ENCODE measurements at places on chromosomes 2 and 18. TPM values are rescaled to one million over a fixed set of nuclear protein-coding genes. Genes with fewer than 3 reads are reported as not detected.

RTP5 gene
- total RNA-seq = 0.30 TPM

DNA sequence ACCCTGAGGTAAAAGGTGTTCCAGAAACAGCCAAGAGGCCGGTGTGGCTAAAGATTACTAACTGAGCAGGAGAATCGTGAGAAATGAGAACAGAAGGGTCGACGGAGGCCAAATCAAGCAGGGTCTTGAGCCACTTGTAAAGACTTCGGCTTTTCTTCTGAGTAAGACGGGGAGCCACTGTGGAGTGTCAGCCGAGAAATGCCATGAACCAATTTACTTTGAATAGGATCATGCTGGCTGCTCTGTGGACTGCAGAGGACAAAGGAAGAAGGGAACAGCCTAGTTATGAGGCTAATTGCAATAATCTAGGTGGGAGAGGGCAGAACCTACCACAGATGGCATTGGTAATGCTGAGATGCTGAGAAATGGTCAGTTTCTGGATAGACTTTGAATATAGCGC lies 16.8 kb downstream of the VIT start:
- no peak for DNase-seq

- DNase-seq = no peak
Measured at GRCh38 chr2:186276909-186277308, 209.2 kb upstream of the ZC3H15 start.

GRCh38 chr2:119645173-119645855 lies 33.7 kb upstream of the TMEM177 start:
- no peak for DNase-seq

GRCh38 chr18:845152-845819 lies 33.2 kb upstream of the YES1 start:
- no peak for DNase-seq

DNA sequence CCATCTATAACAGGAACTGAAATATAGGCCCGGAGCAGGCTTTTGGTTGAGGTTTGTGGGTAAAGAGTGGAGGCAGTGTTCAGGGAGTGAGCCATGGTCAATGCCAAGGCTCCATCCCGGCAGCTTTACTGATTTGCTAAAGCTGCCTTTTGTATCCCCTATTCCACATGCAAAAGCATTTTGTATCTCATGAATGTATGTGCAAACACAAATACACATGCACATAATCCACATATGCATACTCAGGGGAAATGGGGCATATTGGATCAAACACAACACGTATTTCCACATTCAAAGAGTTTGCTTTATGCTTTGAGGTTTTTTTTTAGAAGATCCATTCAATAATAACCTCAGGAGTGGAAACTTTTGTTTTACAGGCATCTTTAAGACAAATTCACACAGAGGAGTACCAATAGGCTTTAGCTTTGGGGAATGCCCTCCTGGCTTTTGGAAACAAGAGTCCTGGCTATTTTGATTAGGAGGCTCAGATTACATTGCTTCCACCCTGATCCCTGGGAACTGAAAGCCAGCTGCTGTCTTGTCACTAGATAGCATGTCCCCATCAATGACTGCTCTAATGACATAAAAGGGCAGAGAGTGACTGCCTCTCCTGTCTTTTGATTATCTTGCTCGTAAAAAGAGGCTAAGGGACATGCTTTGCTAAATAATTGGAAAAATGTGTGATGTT lies 263.2 kb downstream of the EN1 start:
- DNase-seq = no peak

- no peak for DNase-seq
Measured at GRCh38 chr2:33933203-33933602, 334.1 kb upstream of the FAM98A start.

DNA sequence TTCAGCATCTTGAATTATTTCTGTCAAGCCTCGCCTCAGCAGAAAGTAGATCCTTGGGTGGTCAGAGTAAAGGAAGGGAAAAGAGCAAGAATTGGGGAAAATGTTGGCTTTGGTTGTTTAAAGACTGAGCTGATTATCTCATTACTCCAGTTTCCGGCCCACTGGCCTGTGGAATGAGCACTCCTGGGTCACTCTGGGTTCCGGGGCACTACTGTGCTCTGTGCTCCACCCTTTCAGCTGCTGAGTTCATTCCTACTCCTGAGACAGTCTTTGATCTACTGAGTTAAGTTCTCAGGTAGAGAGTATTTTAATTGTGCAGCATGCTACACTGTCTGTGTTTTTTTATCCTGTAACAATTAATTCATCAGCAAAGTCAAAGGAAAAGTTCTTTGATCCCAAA lies 427.7 kb downstream of the CDH2 start:
- no peak for DNase-seq

LAMA1 gene
- total RNA-seq = not detected

IL1F10 gene
- total RNA-seq = not detected

SAG gene
- 0.05 TPM for total RNA-seq

IMPA2 gene
- total RNA-seq = 22.2 TPM

DNA sequence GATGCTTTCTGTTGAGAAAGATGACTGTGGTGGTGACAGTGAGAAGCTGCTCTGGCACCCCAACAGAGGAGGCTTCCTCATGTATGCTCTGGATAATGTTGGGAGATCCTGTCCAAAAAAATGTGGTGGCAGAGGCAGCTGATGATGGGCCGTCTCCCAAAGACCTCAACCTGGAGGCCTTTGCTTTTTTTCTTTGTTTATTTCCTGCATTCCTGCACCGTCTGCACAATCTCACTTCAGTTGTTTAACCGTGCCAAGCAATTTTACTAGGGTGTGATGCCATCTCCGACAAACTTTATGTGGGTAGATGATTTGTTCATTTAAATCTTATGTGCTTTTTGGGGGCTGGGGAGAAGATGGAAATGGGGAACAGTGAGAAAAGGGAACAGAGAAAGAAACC lies 62.2 kb upstream of the IGFBP5 start:
- DNase-seq = no peak

DNA sequence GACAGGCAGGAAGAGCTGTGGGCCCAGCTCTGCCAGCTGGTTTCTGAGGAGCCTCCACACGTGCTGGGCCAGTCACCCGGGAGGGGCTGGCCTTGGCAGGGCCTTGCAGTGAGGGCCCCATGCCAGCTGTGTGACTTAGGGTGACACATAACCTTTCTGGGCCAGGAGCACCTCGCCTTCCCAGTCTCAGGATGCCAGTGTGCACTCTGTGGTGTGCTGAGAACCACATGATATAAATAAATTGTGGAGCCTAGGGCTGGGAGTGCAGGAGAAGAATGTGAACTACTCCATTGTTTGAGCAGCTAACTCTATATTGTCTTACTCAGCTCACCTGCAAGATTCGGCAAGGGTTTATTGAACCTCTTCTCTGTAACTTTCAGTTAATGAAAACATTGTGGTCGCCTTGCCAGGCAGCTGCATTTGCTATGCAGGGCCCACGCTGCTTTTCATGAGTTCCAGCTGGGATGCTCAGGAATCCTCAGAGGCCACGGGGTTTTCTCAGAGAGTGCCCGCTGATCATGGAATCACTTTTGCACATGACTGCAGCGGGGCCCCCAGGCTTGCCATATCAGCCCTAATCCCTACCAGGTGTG lies 222.3 kb downstream of the SH3RF3 start:
- DNase-seq = no peak

GRCh38 chr18:78165525-78165924 lies 814.1 kb upstream of the SALL3 start:
- DNase-seq = no peak

DNA sequence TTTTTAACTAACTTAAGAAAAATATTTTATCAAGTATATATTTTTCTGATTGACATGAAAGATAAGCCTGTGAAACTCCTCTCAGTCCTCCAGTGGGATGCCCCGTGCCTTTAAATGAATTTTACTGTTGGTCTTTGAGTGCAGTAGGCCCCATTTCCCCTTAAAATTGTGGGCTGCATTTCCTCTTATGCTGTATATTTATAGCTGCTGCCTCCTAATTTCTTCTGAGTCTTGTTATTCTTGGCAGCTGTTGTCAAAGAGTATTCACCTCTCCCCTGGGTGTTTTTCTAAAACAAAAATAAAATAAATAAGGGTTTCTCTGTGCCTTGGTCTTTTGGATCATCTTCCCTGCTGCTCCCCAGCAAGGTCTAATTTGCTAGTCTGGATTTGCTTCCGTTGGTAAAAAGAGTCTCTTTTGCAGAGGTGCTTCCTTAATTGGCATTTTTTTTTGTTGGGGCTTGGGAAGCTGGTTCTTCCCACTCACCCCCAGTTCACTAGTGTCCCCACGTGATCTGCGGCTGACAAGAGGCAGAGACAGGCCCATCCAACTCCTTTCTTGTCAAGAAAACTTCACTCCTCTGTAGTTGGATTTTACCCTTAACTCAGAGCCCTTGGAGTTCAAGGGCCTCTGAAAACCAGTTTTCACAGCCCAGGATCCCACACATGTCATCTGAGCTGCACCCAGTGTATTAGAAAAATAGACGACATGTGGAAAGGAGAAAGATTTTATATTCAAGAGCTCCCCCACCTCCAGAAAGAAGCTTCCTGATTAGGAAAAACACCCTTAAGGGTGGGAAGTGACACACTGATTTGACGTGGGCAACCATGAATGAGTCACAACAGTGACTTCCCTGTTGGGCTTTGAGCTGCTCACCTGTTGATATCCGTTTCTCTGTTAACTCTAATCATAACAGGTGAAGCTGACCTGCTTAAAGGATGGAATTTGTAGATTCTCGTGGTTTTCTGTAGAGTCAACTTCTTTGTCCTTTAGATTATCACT lies 431.5 kb downstream of the DCDC2C start:
- DNase-seq = no peak

DNA sequence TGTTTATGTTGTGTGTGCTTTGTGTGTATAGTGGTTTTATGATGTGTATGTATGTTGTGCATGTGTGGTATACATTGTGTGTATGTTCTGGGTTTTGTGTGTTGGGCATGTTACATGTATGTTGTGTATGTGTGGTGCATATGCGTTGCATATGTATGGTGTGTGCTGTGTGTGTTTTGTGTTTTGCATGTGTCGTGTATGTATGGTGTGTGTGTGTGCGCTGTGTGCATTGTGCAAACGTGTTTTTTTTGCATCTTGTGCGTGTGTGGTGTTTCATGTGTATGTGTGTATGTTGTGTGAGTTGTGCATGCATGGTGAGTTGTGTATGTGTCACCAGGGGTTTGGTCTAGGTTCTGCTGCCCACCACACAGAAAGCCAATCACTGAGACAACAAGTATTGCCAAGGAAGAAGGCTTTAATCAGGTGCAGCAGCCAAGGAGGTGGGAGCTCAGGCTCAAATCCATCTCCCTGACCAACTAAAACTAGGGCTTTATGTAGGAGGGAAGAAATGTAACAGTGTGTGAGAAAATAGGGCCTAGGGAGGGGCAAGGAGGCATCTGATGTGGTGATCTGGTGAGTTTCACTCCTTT lies 115.7 kb downstream of the FAM168B start:
- DNase-seq = no peak

- DNase-seq = no peak
Measured at GRCh38 chr2:172095146-172095904, 7.4 kb downstream of the DLX2 start.

- no peak for DNase-seq
Measured at GRCh38 chr2:46120792-46121555, 176.2 kb upstream of the EPAS1 start.

DNA sequence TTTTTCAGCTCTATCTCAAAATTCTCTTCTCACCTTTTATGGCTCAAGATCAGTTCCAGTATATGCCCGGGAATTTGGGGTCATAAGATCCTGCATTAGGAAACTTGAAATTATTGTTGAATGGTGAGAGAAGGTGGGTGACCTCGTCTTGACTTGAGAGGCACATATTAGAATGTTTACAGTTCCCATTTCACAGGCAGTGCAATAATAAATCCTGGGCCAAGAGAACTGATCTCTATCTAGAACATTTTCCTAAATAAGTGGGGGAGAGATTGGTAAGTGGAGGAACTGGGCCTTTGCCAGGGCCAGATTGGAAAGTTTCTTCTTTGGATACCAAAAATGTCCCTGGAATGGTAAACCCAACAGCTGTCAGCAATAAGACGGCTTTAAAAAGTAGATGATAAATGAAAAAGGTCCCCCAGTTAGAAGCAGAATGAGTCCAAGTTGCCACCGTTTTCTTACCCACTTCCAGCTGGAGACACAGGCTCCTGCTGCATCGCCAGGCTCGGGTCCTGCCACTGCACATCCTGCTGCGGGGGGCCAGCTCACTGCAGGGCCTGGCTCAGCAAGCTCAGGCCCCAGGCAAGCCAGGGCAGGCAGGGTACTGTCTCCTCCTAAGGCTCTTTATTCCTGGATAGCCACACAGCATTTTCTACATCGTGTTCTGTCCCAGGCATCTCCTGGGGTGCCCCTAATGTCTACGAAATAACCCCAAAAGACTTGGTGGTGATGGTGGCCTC lies 126.4 kb upstream of the EPAS1 start:
- DNase-seq = no peak
